Panc1 (cell line): ENCODE measurements at places on chromosomes 16 and 17.

DNA sequence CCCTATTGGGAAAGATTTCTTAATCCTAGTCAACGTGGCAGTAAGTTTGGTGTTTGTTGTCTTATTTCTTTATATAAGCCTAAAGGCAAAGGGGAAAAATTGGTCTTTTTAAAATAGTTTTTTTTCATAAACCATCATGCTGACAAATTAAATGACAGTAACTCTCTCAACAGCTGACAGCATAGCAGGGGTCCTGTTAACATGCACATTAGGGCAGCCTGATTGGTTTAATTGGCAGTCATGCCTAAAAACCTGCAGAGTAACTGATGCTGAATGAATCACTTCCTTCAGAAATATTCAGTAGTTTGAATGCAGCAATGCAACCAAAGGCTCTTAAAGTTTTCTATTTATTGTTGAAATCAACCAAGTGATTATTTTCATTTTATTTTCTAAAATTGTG, 85.4 kb downstream of the ITFG1 start:
- DNase-seq, result no peak

GRCh38 chr17:4176808-4177472, 33.9 kb downstream of the CYB5D2 start:
- no peak for DNase-seq

GRCh38 chr17:67573987-67574657, 143.6 kb upstream of the NOL11 start:
- DNase-seq, result no peak

DNA sequence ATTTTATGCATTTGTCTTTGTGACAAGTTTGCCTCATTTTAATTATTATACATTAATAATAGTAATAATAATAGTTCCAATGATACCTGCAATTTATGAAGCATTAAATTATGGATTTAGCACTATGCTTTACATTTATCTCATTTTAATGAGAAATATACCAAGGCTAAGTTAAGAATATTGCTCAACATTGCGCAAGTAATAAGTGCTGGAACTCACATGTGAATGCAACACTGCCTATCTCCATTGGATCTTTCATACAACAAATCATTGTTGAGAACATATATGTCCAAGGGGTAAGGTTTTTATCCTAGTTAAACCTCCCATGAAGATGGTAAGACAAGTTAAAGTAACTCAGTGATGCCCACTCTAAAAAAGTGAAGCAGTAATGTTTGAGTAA, 703.7 kb upstream of the SOX9 start:
- no peak for DNase-seq

DNA sequence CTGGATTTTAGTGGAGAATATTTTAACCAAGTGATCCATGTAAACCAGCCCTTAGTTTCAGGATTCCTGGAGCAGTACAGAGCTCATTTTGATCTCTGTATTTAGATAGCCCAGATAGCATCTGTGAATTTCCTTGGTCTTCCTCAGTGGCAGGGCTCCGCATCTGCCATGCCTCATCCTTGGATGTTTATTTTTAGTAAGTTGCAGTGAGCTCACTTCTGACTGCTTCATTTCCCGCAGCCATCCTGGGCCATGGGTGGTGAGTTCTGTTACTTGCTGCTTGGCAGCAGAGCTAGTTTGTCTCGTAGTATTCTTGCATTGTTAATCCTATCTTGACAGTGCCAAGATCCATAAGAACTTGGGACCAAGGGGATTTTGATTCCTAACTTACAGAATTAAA, 33.7 kb downstream of the IST1 start:
- DNase-seq, result no peak

GRCh38 chr17:78450696-78451345, 72.4 kb downstream of the PGS1 start:
- DNase-seq, result no peak

DNA sequence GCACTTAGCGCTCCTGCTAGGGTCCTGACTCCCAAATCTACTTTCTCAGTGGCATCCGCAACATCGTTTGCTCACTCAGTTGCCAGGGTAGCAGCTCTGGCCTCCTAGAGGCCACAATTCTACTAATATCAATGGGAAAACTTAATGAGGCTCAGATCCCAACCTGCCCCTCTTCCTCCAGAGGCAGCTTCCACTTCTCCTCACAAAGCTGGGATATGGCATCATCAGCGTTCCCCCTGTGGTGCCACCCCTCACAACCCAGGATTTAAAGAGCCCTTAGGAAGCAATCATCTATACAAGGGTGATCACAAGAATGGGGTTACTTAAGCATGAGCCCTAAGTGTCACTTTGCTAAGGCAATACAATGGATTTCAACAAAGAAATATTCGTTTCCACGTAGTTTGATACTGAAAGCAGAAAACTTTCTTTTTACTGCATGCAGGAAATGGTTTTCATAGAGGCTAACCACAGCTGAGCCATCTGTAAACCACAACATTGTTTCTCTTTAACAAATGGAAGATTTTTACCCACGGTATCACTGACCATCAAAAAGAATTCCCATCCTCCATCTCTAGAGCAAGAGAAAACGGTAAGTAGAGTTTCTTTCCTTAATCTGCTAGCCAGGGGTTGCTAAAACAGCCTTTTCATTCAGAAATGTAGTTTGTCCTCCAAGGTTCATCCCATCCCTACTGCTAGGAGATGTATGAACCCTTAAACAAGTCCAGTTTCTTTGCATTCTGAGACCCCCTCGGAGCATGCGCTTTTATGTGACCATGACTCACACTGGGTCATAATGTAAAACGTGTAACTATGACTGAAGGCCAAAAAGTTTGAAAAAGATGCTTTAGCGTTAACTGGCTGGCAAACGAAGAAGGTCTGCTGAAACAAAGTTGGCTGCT, 68.3 kb upstream of the BCAR1 start:
- DNase-seq, result no peak

GRCh38 chr17:74777901-74778515, 1.9 kb upstream of the NAT9 start:
- DNase-seq, result no peak

GRCh38 chr16:965487-965886, 5.3 kb downstream of the LMF1 start:
- DNase-seq, result no peak

DNA sequence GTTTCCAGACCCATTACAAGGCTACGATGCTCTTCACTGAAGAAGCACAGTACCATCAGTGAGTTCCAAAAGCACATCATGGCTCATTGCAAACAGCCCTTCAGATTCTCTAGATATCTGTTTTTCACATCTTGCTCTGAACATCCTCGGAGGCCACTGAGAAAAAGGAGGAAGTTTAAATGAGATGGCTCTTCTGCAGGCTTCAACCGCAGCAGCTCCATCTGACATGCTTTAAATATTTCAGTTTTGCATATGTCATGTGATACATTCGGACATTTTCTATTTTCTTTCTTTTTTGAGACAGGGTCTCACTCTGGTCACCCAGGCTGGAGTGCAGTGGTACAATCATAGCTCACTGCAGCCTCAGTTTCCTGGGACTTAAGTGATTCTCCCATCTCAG, 396.8 kb downstream of the NPIPA8 start:
- DNase-seq, result no peak

DNA sequence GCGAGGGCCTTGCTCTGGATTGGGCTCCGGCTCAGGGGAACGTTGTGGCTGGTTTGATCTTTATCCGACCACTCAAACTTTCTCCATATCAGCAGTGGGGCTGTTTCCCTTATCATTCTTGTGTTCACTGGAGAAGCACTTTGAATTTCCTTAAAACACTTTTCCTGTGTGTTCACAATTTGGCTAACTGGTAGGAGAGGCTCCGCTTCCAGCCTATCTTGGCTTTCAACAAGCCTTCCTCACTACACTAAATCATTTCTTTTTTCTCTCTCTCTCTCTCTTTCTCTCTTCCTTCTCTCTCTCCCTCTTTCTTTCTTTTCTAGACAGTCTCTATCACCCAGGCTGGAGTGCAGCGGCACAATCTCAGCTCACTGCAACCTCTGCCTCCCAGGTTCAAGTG, 43.0 kb downstream of the ABR start:
- no peak for DNase-seq

DNA sequence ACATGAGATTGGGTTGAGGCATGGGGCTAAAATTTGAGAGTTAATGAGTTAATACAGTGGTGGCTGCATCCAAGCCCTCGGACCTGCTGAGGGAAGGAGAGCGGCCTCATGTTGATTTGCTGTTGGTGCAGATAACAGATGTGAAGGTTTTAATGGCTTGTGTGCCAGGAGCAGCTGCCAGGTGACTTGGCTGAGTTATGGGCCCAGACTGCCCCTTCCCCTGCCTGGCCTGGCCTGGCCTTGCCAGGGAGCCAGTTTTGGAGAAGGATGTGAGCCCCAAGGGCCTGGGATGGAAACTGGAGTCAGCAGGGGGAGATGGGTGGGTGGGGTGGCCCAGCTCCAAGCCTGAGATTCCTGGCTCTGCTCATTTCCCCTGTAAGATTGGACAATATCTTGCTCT, 230.1 kb downstream of the CBLN1 start:
- DNase-seq, result no peak

DNA sequence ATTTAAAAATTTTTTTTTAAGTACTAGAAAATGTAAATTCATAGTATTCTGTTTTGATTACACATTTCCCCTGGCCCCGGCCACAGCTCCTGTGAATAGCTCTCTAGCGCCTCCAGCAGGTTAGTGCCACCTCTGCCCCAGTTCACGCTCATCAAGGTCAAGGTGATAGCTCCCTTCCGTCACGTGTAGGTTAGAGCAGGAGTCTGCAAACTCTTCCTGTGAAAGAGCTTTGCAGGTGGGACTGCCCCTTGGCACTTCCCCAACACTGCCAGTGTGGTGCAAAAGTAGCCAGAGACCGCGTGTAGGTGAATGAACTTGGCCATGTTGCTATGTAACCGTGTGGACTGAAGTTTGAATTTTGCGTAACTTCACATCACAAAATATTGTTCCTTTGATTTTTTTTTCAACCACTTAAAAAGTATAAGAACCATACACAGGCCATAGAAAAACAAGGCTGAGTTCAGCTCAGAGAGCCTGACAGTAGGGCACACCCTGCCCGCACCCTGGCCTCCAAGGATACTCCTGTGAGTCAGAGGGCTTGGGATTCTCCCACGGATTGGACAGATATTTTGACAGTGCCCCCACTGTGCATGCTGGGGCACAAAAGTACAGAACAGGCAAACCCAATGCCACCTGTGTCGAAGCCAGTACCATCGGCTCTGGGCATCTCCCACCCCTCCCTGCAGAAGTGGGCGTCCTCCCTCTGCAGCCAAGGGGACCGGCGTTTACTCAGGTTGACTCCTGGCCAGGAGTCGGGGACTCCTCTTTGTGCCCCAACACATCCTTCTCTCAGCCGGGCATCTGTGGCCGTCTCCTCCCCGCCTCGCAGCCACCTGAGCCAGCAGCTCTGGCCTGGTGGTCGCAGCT, 92.0 kb upstream of the CHMP6 start:
- no peak for DNase-seq

DNA sequence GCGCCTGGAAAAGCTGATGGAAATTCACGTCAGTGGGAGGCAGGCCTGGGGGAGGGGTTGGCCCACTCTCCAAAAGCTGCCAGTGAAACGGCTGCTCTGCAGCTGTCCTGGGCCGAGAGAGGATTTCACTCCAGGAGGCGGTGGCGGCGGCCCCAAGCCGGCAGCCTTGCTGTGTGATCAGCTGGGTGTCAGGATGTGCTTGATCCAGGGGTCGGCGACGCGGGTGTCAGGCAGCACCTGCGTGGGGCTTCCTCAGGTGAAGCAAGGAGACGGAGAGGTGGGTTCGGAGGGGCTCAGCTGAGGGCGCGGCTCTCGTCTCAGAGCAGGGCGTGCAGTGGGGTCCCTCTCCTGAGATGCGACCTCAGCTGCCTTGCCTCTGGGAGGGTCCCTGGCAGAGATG, 7.0 kb downstream of the CBFA2T3 start:
- DNase-seq, result no peak
